ENCODE measurements at places on chromosomes 6 and 20.

GRCh38 chr6:73123632-73124329, 101.5 kb downstream of the KHDC1L start:
- DNase-seq = no peak

- DNase-seq = no peak
These were observed 509.3 kb upstream of the MAN1A1 start for GRCh38 chr6:119858901-119859300.

DNA sequence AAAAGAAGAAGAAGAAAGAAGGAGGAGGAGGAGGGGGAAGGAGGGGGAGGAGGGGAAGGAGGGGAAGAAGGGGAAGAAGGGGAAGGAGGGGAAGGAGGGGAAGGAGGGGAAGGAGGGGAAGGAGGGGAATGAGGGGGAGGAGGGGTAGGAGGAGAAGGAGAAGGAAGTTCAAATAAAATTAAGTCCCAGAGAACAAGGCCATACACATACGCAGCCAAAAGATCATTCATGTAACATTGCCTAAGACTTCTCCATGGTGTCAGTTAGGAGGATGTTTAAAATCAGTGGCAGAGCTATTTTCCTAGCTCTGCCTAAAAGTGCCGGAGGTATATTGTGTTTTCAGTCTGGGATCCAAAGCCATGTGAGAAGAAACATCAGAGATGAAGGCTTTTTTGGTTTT, 75.8 kb downstream of the PLCB4 start:
- no peak for DNase-seq

GRCh38 chr20:38604873-38605303, 3.3 kb downstream of the ARHGAP40 start:
- DNase-seq = no peak

DNA sequence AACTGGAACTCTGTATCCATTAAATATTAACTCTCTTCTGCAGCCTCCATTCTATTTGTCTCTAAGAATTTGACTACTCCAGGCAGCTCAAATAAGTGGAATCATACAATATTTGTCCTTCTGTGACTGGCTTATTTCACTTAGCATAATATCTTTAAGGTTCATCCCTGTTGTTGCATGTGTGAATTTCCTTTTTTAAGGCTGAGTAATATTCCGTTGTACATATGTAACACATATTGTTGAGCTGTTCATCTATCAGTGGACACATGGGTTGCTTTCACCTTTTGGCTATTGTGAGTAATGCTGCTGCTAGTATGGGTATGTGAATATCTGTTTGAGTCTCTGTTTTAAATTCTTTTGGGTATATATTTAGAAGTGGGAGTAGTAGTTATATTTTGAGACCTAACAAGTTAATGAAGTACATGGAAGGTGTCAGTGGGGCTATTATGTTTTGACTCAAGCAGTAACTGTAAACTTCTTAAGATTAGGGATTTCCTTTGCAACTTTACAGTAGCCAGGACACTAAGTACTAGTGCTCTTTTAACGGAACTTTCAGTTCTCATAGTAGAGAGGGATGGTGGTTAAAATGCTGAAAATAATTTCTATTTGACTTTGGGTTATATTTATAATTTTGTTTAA, 29.7 kb upstream of the TMEM217 start:
- no peak for DNase-seq

- no peak for DNase-seq
These were observed 1.5 kb downstream of the PPP1R14C start for GRCh38 chr6:150144294-150144868.

- no peak for DNase-seq
These were observed 16.4 kb downstream of the ADGRF4 start for GRCh38 chr6:47714802-47715201.

GRCh38 chr6:47202644-47203205, 107.0 kb downstream of the TNFRSF21 start:
- no peak for DNase-seq

All from stimulated activated CD8-positive, alpha-beta memory T cell treated with anti-CD3 and anti-CD28 coated beads, Interleukin-4, amount 100 ng/mL, for 48 hours (primary cell).